ENCODE measurements at places on chromosomes 5 and 9. TPM values are rescaled to one million over a fixed set of nuclear protein-coding genes. Genes with fewer than 3 reads are reported as not detected.

GRCh38 chr5:140399979-140400729 lies 1.5 kb upstream of the ANKHD1 start:
- DNase-seq, result no peak

GRCh38 chr9:119955276-119955675 lies 586.0 kb upstream of the BRINP1 start:
- DNase-seq, result no peak

DNA sequence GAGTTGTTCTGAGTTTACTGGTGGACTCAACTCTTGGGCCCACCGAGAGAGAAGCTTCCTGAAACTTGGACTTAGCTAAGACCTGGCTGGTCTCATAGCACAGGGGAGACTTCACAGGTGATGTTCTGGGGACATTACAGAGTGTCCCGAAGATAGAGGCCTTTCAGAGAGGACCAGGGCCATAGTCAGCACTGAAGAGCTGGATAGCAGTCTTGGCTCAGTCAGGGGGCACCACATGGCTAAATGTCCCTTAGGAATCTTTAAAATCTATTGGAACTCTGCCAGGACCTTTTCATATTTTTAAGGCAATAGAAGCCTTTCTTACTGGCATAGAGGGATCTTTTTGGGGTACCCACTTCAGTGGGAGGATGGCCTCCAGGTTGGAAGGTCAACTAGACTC lies 59.8 kb upstream of the CPLX2 start:
- no peak for DNase-seq

The PCAT7 gene
- 1.1 TPM for polyA plus RNA-seq

The SPINK1 gene
- polyA plus RNA-seq, result 23.0 TPM

All from right renal pelvis (tissue), 4 donors.